ENCODE measurements at places on chromosomes 6 and 20.
A peak's percentile ranks its signal among the peaks of the same experiment; 100 is the strongest.

DNA sequence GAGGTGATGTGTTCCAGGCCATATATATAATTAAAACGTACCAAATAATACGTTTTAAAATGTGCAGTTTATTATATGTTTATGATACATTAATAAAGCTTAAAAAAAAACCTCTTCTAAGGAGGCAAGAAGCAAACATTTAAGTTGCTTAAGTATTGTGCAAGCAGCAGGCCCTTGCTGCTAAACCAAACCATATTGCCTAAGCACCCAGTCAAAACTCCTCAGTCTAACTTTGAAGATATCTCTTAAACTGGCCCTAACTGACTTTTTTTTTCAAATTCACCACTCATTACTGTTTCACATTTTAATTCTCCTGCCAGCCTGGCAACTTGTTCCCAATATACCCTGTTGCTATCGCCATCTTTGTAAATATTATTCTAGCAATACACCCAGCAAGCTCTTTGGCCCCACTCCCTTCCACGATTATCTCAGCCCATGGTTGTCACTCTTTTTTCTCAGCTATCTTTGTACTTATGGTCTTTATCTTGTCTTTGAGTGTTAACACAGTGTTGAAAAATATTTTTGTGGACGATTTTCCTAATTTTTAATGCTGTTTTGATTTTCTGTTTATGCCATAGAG lies 60.9 kb downstream of the C6orf58 start:
- no peak for DNase-seq

DNA sequence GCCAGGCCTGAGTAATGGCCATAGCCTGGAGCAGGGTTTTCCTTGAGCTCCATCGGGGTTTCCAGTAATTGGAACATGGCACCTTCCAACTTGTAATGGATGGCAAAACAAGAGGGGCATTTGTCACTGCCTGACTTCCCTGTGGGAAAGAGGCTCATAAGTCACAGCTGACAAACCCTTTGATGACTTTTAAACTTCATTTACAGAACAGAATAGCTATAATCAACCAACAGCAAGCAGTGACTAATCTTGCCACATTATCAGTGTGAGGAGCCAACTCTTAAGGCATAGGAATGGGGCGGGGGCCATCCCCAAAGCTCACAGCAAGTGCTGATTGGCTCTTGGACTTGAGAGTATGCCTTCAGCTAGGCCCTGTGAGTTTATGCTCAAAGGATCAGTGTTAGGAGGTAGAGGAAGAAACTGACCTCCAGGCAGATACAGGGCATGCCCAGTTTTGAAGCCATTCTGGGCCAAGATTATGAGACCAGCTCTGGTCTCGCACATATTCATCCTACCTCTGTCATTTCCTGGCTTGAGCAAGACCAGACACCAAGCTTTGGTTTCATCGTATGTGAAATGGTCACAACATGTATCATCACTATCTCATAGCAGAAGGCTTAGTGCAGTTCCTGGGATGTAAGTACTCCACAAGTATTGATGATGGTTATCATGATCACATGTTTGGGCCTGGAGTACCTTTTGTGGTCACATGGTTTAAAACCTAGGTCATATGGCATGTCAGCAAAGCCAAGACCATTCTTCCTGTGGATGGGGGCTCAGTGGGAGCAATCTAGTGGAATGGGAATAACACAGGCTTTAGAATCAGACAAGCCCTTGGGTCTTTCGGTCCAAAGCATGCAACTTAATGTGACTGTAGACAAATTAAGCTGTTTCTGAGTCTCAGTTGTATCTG lies 49.2 kb downstream of the EIF2S2 start:
- DNase-seq: no peak

DNA sequence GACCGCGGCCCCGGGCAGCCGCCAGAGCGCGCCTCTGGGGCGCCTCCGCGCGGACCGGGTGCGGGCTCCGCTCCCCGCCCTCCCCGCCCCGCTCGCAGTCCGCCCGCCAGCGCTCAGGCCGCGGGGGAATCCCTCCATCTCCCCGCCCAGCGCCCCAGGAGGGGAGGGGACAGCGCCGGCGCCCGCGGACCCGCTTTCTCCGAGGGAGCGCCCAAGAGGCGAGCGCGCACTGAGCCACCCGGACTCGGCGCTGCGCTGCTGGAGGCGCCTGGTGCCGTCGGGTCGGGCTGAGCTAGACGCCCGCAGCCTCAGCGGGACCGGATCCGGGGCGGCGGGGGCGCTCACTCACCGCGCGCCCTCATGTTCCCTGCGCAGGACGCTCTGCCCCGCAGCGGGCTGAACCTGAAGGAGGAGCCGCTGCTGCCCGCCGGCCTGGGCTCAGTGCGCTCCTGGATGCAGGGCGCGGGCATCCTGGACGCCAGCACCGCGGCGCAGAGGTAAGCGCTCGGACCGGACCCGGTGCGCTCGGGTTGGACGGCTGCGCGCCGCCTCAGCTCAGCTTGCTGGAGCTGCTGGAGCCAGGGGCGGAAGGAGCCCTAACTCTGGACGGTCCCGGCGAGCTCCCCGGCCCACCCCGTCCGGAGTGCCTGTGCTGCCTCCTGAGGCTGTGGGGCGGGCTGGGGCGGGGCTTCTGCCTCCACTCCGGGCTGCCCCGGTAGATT lies 867 bp downstream of the EBF4 start:
- DNase-seq: peak; percentile 52

DNA sequence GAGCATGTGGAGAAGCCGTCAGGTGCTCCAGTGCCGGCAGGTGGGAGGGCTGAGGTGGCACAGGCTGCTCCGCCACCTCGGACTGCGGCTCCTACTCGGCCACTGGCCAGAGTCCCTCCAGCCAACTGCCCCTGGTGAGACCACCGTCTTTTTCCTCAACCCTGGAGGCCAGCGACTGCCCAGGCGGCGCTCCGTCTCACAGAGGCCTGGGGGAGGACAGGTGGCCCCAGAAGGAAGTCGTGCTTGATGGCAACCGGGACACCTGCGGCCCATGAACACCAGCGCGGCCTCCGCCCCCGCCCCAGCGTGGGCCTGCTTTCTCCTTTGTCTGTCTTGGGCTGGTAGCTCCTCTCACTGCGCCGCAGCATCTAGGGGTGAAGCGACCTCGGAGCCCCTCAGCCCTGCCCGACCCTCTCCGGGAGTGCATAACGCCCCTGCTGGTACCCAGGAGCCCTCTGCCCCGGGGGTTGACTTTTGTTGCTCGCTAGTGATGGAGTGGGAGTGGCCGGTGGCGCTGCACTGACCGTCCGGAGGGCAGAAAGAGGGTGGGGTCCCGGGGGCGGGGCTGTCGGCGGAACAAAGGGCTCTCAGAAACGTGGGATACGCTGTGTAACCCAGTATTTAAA lies 706 bp upstream of the TUBB2B start:
- no peak for DNase-seq

- no peak for DNase-seq
These were observed 740.7 kb downstream of the DHX35 start for GRCh38 chr20:39702701-39703349.

GRCh38 chr20:53597521-53598120 lies 4.0 kb upstream of the ZNF217 start:
- DNase-seq: no peak

DNA sequence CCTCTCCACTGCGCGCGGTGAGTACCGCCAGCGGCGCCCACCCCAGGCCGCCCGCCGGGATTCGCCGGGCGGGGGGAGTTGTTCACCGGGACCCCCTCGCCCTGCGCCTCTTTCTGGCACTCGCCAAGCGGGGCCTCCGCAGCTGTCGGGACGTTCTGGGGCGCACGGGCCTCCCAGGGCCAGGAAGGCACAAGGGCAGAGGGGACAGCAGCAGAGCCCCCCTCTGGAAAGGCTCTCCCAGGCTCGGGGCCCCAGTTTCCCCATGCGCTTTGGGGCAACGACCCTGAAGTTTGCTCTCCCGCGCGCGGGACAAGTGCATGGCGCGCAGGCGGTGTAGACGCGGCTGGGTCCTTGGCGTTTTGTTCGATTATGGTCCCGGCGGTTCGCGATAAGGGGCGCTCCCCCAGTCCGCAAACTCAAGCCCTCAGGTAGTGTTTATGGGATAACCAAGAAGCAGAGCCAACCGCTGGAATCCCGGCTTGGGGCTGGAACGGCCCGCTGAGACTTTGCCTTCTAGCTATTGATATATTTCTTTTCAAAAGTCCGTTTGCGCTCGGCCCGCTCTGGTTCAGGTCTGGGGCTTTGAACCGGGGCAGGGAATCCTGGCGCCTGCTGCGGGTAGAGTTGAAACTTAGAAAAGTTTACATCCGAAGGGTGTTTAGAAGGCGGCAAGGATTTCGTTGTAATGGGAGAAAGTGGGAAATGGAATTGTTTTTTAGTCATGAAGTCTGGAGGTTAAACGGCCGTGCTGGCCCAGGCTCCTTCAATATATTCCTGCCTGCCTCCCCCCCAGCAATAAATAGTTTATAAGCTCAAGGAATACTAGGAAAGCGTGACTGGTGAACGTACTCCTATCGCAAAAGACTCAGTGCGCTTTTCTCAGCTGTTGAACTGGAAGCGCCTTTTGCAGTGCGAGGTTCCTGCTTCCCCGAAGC lies 595 bp downstream of the EYA2 start:
- no peak for DNase-seq

GRCh38 chr6:55566036-55566710 lies 12.8 kb downstream of the HMGCLL1 start:
- no peak for DNase-seq

GRCh38 chr6:42988486-42989020 lies 4.2 kb downstream of the PPP2R5D start:
- DNase-seq: no peak

GRCh38 chr20:32231847-32232246 lies 24.2 kb downstream of the POFUT1 start:
- peak; percentile 46 for DNase-seq

GRCh38 chr20:47799116-47799715 lies 13.9 kb upstream of the SULF2 start:
- DNase-seq: no peak

- peak; percentile 80 for DNase-seq
These were observed 58.6 kb downstream of the PPP1R3G start for GRCh38 chr6:5143634-5144311.

DNA sequence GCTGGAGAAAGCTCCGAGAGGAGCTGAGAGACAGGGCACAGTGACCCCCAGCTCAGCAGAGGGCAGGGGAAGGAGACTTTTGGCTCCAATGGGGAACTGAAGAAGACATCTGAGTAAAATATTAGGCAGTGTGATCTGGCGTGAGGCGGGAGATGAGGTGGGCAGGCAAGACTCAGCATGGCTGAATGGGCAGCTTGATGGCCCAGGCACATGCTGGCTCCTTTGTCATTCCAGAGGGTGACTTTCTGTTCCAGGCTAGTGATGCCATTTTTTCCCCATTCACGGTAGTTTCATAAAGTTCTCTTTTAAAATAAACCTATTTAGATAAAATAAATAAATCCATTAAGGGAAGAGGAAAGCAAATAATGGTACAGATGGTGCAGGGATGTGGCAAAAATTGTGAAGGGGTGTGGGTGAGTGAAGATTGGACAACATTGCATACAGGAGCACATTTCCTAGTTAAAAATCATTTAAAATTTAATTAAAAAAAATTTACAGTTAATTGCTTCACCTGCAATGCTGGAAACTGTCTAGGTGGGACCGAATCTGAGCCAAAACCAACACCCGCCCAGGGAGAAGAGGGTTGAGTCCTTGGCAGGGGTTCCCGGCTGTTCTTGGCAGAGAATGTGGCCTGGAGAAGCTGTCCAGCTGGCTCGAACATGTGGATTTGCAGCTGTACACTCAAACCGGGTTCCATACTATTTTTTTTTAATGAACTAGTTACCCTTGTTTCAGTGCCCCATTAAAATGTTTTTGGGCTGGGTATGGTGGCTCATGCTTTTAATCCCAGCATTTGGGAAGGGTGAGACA lies 41.7 kb upstream of the PRELID3B start:
- DNase-seq: no peak

- DNase-seq: no peak
These were observed 14.9 kb downstream of the RIOK1 start for GRCh38 chr6:7404546-7404945.

GRCh38 chr6:167238694-167239467 lies 52.2 kb upstream of the UNC93A start:
- DNase-seq: no peak

GRCh38 chr20:56924292-56925081 lies 295.4 kb downstream of the TFAP2C start:
- DNase-seq: no peak

DNA sequence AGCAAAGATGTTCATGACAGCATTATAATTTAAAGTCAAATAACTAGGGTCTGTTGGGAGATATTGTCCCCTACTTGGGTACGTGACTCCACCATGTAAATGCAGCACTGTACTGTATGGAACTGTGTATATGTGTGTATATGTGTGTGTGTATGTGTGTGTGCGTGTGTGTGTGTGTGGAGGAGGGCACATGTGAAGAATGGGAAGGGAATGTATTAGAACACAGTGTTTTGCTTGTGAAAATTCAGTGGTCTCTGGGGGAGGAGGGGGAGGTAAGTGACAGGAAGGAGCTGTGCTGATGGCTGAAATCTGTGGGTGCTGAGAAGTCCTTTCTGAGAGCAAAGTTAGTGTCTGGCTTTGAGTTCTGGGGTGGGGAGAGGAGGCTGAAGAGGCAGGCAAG lies 23.9 kb upstream of the VEGFA start:
- DNase-seq: no peak

DNA sequence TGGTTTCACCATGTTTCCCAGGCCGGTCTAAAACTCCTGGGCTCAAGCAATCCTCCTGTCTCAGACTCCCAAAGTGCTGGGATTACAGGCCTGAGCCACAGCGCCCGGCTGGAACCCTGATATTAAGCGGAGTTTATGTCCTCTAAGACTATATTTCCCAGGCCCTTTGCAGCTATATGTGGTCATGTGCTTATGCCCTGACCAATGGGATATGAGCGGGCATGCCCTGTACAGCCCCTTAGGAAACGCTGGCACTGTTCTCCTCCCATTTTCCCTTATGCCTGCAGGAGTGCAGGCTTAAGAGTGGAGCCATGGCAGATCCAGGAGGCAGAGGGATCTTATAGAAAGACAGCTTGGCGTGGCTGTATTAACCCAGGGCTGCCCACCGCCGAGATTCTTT lies 29.9 kb downstream of the RSPO4 start:
- no peak for DNase-seq

GRCh38 chr20:25461786-25462545 lies 54.5 kb downstream of the GINS1 start:
- DNase-seq: no peak

DNA sequence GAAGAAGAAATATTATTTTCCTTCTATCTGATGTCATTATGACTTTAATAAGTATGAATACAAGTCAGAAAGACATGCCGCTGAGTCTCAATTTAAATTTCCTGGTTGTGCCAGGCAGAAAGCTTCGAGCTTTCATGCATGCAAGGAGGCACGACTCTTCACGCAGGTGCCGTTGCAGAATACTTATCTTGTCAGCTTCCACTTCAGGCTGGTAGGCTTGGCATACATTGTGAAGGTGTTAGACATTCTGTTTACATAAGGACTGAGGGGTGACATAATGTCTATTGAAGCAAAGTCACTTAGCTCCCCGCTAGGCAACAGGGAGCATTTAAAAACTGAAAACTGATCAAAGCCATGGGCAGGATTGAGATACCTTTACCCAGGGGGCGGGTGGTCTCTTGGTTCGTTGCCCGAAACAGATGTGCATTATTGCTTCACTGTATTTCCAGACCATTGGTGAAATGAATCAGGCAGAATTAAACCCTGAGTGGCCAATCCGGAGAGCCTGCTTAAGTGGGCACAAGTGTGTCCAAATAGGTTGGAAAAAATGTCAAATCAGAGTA lies 16.4 kb downstream of the BMP6 start:
- no peak for DNase-seq
